ENCODE measurements at places on chromosomes 5 and 9.

DNA sequence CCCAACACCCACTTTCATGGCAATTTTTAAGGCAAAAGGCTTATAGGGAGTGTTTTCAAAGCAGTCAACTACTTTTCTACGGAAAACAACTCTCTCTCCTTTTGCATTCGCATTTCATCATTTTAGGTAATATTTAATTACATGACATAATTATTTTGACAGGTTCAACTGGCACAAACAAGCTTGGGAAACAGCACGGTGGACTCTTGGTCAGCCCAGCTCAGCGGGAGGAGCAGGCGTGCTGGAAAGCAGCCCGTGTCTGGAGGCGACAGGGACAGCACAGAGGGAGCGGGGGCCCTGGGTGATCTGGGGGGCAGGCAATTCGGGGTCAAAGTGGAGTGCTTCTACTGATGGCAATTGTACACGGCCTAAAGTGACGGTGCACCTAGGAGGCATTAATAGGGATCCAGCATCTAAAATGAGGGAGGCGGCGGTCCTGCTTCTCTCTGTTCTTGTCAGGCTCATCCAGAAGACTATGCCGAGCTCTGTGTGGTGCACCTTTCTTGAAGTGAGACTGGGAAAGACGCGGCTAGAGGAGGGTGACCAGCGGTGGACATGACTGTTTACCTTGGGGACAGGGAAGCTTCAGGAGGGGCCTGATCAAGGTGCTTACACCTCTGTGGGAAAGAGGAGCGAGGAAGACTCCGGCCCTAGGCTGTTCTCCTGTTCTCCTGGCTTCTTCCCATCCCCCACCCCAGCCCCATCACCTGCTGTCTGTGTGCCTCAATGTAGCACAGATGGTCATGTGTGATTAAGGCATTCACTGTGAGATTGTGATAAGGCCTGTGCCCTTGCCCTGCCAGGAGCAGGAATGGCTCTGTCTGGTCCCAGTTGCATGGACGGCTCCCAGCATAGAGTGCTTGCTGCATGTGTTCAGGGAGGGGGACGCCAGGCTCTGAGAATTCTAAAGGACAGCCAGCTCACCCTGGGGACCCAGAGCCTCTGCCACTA, 3.4 kb downstream of the MYMK start:
- no peak for DNase-seq

DNA sequence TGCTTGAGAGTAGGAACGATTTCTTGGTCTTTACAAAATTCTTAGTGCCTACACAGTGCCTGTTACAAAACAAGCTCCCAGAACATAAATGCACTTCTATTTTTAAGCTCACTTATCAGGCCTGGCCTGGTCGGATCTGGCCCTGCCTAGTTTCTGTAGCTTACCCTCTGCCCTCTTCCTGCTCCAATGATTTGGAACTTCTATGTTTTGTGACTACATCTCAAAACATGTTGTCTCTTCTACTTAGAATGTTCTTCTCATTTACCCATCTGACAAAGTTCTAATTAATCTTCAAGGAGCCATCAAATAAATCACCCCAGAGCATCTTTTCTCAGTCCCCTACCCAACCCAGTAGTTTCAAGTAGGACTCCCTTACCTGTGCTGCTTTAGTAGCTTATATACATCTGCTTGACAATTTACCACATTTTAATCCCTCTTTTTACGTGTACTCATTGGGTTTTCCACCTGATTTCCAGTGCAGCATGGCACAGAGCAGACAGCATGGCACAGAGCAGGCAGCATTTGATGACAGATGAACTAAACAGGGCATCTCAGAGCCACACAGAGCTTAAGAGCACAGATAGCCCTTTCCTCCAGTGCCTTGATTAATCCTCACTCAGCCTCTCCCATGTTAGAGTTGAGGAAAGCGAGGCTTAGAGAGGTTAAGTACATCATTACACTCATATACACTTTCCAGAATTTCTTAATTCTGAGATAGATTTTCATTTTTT, 171.9 kb downstream of the MAPKAP1 start:
- DNase-seq: no peak

DNA sequence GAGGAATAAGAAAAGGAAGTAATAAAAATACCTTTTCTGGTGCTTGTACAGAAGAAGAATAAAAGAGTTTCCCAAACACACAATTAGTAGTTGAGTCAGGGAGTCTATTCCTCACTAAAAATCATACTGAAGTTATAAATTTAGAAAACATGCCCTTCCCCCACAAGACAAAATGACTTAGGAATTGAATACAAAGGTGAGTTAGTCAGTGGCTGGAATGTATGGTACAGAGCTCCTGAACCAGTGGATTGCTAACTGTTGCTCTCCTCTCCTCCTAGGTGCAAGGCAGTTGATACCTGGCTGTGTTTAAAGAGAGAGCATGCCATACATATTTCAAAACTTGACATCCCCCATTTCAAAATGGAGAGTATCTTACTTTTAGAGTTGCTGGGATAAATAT, 1.9 kb downstream of the GDA start:
- no peak for DNase-seq

DNA sequence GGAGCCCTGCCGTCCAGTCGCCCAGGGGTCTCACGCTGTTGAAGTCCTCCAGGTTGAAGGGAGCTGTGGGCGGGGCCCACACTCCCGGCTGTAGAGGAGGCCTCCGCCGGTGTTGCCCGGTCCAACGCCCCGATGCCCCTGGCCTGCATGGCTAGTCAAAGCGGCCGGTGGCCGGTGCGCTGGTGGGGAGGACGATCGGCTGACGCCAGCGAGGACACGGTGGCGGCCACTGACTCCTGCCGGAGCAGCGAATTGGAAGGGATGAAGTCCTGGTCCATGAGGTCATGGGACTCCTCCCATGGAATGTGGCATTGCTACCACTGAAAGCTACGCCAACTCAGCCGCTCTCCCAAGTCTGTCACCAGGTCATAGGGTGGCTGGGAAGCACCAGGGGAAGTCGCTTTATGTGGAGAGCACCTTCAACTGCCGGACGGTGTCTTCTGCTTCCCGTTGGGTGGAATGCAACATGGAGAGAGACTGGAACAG, 11.8 kb downstream of the RCL1 start:
- DNase-seq: no peak

DNA sequence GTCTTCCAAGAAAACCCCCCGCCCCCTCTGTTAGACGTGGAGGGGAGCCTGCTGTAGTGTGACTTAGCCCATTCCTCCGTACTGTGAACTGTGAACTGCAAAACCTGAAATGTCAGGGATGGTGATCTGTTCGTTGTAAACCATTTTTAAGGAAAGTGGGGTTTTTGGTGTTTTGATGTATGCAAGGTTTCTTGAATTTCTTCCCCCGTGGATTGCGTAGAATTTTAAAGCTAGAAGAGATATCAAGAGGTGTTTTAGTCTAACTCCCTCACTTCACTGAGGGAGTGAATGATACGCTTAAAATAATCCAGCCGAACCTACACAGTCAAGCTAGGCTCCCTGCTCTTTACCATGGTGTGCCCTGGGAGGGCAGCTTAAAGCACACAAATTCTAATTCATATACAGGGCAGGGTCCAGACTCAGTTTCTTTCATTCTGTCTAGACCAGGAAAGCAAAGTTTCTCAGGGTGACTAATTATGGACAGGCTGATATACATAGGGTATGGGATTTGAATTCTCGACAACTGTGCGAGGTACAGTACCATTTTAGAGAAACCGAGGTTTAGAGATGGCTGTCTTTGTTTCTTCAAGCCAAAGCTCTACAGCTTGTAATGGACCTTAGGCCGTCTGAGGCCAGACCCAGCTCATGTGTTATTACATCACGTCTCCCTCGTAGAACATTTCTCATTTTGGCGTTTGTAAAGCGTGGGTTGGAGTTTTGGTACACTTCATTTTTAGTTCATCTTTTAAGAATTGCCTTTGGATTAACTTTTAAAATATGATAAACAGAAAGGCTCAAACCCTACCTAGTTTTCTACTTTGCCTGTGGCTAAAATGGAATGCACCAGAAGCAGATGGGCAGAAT, 2.7 kb downstream of the PTGER4 start:
- DNase-seq: peak; percentile 36

DNA sequence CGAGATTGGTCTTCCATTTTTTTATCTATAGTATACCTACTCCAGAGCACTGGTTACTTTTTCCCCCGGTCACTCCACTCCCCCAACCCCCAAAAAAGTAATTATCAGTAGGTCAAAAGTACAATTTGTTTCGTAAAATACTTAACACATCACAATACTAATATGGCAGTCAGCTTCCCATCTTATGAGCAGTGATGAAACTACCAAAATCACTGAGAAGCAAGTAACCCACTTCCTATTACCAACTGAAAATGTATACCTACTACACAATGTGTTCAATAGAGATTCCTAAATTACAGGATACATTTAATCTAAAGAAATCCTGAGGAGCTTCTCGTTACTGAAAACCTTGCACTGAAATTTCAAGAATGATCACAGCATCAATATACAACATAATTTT, 1.9 kb downstream of the CERT1 start:
- no peak for DNase-seq

- no peak for DNase-seq
These were observed 16.3 kb downstream of the TCERG1 start for GRCh38 chr5:146463446-146463845.

GRCh38 chr5:139100825-139101224, 97.3 kb downstream of the SIL1 start:
- peak; percentile 61 for DNase-seq

DNA sequence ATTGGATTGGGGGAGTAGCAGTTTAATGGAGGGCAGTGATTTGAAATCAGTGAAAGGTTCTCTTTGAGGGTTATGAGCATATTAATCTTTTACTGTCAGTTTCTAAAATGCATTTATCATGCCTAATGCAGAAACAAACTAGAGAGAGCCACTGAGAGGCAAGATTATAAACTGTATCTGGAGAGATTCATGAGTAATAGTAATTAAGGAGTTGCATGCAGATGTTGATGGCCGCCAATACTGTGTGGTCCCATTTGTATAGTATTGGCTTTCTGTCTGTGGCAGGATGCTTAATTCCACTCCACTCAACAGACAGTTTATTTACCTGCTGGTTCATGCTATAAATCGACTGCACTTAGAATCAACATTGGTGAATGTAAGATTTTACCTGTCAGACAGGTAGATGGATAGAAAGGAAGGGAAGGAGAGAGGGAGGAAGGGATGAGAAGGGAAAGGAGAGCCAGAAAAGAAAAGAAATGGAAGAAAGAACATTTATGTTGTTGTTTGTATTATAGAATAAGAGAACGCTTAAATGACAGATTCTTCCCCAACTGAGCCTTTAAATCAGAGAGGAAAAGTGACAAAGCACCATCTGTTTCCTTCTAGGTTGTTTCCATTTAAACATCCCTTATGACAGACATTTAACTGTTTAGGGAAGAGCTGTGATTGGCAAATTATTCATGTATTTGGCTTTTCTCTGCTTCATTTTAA, 146.5 kb downstream of the PAM start:
- DNase-seq: no peak

GRCh38 chr5:81265101-81265500, 32.0 kb downstream of the CKMT2 start:
- DNase-seq: peak; percentile 15

- peak; percentile 26 for DNase-seq
These were observed 43.9 kb downstream of the P4HA2 start for GRCh38 chr5:132183723-132184122.

GRCh38 chr9:121071756-121072421, 2.9 kb upstream of the CNTRL start:
- DNase-seq: peak; percentile 31

- DNase-seq: no peak
These were observed 255.6 kb upstream of the IRX2 start for GRCh38 chr5:3006961-3007551.

- no peak for DNase-seq
These were observed 177.0 kb upstream of the GRIN3A start for GRCh38 chr9:101915482-101915881.

DNA sequence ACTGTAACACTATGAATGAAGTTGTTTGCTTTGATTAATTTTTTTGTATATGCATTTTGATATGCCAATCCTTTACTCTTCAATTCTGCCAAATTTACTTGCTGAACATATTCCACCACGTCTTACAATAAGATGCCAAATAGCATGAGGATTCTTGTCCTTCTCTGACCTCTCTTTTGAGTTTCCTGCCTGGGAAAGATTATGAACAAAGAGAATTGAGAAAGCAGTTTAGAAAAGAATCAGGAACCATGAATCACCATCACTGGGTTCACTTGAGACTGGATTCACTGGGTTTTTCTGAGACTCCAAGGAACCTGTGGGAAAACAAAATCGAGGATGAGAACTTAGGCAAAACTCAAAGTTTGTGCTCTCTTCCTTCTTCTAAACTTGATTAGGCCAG, 256.5 kb downstream of the CETN3 start:
- peak; percentile 9 for DNase-seq

DNA sequence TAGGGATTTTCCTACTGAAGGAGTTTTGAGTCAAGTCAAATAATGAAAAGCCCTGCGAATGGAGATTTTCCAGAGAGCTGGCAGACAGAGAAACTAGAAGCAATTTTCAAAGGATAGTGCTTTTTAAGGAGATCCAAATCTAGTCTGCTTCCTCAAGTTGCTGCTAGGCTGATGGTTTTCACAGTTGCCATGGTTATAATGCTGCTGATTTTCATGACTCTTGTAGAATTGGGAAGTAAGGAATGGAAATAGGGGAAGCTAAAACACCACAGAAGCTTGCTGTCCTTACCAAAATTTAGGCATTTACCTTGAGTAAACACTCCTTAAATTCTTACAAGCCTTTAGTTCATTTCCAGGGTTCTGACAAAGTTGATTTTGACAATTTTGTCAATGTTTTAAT, 30.1 kb upstream of the HAPLN1 start:
- DNase-seq: no peak

DNA sequence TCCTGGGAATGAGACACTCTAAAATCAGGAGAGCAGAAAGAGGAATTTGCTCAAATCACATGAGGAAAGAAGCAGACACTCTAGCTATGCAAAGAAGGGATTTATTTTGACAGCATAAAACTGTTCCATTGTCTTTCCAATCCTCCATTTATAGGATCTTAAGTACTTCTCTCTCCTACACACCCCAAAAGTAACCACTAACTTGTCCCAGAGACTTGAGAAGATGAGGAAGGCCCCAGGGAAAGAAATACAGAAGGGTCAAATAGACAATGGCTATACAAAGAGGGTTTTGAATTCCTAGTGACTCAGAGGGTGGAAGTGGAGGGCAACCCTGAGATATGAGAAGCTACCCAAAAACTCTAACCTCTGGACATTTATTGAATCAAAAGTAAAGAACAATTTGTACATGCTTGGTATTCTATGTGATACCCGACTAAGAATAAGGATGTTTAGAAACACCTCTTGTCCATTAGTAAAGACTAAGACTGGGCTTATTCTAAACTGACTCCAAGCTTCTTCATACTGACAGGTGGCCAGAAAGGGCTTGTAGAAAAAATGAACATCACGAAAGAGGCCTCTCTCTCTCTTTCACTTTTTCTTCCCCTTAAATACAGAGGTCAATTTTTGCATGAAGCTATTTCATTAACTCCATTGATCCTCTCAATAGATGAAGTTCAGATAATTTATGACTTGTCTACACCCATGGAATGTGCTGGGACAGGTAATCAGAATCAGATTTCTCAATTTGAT, 20.6 kb downstream of the DMAC1 start:
- no peak for DNase-seq

DNA sequence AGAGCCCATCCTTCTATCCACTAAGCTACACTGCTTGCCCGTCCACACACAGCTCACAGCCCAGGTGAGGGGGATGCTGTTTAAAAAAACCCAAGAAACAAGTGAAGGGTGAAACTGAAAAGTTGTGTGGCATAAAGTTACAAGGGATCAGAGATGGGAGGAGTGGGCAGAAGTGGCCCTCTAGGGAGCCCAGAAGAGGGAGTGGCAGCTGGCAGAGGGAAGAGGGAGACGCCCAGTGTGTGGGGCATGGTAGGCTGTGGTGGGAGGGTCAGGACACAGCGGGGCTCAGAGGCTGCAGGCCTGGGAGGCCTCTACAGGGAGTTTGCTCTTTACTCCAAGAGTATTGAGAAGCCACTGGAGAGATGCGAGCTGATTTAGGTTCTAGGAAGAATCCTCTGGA, 30.1 kb upstream of the HRH2 start:
- no peak for DNase-seq
